Bone marrow (tissue), 2 donors: ENCODE measurements at places on chromosomes 16 and 17.

DNA sequence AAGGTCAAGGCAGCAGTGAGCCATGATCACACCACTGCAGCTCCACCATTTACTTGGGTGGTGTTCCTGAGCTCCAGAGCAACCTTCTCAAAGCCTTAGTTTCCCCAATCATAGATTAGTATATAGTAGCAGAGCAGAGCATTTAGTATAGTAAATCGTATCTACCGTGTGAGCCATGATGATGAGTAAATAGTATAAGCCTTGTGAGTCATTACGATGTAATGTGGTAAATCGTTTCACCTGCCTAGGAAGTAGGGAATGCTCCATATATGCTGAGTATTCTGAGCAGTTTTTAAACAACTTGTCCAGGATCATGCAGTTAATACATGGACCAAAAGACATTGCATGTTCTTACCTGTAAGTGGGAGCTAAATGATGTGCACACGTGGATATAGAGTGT, 66.4 kb downstream of the SCNN1B start:
- DNase-seq: no peak

GRCh38 chr17:32992321-32993033, 830 bp downstream of the SPACA3 start:
- no peak for DNase-seq

GRCh38 chr16:58658796-58659211, 25.8 kb downstream of the SLC38A7 start:
- DNase-seq: no peak

- no peak for DNase-seq
These were observed 1.3 kb downstream of the PFN1 start for GRCh38 chr17:4947010-4947410.

DNA sequence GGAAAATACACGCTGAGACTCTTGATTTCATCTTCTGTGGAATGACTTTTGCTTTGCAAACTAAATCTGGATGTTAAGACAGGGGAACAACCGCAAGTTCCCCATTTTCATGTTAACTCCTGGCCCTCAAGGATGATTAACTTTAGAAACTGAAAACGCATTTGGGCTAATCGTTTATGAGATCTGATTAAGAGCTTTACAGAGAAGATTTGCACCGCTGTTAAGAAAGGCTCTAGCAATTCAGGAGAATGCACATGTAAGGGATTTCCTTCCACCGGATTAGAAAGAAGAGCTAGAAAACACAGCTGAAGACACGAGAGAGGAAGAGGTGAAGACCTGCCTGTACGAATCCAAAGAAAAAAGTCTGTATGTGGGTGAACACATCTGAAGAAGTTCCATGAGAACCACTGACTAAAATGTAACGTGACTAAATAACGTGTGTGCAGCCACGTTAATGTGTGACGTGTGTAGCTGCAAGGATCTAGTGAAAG, 106.4 kb downstream of the YPEL2 start:
- peak; percentile 77 for DNase-seq

- no peak for DNase-seq
These were observed 21.2 kb upstream of the LRRC37A start for GRCh38 chr17:46273541-46274236.

- no peak for DNase-seq
These were observed 539.5 kb downstream of the HAPSTR1 start for GRCh38 chr16:9630985-9631384.

DNA sequence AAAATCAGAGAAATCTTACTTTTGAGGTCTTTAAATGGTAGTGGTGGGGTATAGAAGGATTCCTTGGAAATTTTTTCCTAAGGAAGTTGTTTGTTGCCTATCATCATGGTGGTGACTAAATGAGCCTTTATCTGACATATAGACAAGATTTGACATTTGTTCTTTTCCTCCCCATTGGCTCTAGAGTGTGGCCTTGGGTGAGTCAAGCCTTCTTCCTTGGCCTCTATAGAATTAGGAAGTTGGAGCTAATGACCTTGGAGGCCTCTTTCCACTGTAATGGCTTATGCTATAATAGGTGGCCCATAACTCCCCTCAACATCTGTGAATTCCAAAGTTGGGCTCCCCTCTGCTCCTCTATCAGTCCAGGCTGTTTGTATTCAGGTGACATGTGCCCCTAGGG, 79.1 kb upstream of the HNF1B start:
- DNase-seq: no peak

DNA sequence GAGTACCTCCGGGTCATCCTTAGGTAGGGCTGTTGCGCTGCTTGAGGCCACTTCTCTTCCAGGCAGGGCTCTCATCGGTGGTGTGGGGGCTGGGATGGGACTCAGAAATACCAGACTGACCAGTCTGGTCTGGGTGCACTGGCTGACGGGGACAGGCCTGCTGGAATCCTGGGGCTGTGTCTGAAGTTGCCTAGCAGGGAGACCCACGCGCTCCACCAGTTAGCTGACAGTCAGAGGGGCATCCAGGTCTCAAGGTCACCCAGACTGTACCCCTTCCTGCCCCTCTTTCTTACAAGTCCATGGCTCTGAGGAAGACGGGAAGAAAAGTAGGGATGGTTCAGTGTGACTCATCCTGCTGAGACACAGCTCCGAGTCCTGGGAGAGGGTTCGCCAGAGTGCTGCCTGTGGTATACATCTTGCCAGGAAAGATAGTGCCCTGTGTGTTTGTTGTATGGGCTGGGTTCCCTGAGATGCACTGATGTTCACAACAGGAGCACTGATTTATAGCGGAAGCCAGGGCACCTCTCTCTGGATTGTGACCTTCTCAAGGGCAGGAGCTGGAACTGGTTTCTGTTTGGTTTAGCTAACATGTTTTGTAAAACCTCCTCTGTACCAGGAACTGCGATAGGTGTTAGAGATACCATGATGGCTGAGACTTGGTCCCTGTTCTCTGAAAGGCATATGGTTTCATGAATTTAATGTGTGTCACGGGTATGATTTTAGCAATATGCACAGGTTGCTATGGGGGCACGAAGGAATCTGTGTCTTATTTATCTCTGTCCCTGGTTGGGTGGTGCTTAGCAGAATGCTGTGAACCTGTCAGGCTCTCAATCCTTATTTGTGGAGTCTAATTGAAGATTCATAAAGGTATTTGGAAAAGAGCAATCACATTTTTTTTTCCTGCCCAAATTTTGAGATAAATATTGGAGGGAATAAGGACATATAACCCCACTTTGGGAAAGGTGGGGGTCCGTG, 97.5 kb downstream of the OR1D5 start:
- no peak for DNase-seq

DNA sequence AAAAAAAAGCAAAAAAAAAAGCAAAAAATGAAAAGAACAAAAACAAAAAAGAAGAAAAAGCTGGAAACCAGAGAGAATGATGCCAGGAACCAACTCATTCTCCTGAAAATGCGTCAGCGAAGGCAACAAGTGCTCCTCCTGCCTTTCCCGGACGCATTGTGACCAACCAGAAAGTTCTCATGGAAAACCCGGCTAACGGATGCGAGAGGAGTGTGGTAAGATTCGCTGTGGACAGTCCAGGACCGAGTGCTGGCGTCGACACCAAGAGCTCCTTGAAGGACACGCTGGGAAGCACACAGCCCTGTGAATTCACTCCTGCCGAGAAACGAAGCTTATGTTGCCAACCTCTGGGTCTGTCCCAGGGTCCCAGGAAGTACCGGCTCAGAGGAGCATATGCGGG, 43.4 kb downstream of the METRNL start:
- no peak for DNase-seq

GRCh38 chr17:11094331-11094730, 146.7 kb upstream of the SHISA6 start:
- no peak for DNase-seq

GRCh38 chr17:72259922-72260321, 139.1 kb downstream of the SOX9 start:
- no peak for DNase-seq
